ENCODE measurements at places on chromosomes 4 and X.

DNA sequence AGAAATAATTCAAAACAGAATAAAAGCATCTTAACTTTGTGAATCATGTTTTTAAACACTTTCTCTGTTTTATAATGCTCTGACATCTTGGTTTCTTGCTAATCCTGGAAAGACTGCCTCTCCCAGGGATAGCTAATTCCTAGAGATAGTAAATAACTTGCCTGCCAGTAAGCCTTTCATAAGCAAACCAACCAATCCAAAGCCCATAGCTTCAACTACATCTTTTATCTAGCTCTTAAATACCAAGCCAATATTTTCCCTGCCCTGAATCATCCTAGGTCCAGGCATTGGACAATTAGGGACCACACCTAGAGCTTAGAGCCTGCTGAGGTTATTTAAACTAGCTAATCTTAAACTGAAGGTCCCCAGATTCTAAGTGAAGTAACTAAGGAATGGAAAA is 223.7 kb upstream of the DIPK2B start:
- no peak for DNase-seq

DNA sequence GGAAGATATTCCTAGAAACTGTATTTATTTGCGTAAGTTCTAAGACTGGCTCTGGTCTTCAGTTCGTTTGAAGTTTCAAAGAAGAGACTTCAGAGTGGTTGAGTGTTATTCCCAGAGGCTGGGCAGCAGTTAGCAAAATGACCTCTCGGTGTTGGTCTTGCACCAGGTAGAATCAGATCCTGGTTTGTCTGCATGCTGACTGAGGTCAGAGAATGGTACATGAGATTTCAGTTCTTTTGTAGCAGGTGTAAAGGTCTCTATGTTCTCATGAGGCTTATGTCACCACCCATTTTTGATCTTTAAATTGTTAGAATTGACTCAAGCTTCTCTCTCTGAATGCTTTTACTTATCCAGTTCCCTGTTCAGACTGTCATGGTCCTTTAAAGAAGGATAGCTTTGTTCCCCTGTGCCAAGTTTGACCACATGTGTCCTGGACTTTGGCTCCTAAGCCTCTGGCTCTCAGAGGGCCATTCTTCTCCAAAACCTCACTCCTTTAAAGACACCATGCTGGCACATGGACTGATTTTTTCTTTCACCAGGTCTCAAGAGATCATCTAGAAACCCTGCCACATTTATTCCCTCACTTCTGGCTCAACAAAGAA is 355.8 kb upstream of the BOD1L1 start:
- DNase-seq: no peak

DNA sequence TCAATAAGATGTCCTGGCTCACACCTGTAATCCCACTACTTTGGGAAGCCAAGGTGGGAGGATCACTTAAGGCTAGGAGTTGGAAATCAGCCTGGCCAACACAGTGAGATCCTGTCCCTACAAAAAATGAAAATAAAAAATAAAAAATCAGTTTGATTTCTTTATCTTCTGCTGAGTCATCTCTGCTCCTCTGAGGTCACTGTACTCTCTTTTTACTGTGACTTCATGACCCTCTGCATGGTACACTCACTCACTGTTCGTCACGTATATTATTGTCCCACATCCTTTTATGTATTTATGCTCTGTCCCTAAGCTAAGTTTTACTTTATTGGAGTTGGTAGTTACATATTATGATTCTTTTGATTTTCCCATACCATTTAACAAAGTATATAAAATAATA is 333.3 kb downstream of the PCDH7 start:
- DNase-seq: no peak

DNA sequence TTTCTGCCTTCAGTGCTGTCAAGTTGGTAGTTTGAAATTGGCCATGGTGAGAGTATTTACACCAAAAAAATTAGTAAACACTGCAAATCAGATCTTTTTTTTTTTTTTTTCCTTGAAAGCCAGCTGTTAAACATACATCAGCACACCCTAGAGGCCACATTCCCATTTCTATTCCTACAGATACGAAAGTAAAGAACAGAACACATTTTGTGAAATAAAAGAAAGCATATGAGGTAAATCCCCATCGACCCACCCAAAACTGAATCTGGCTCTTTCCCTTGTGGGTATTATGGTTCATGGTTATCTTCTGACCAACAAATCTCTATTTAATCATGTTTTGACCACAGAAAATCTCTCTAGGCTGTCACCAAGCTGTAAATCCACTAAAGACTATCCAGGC is 41.8 kb upstream of the AP1AR start:
- no peak for DNase-seq

- no peak for DNase-seq
These were observed 1.5 kb downstream of the PLS3 start for GRCh38 chrX:115562480-115562847.

- DNase-seq: no peak
These were observed 115.3 kb downstream of the AASDH start for GRCh38 chr4:56272003-56272402.

DNA sequence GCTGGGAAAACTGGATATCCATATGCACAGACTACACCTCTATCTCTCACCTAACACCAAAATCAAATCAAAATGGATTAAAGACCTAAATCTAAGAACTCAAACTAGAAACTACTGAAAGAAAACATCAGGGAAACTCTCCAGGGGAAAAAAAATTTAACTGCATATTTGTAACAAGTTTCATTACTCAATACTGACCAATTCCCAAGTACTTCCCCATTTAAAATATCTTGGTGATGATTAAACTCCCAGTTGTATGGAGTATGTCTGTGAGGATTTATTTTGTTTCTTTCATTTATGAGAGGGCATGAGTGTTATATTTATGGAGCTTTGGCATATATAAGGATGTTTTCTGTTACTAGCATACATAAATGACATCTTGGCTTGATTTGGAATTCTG is 112.3 kb upstream of the IL15 start:
- no peak for DNase-seq

- no peak for DNase-seq
These were observed 55.5 kb downstream of the PDLIM5 start for GRCh38 chr4:94507281-94507680.

DNA sequence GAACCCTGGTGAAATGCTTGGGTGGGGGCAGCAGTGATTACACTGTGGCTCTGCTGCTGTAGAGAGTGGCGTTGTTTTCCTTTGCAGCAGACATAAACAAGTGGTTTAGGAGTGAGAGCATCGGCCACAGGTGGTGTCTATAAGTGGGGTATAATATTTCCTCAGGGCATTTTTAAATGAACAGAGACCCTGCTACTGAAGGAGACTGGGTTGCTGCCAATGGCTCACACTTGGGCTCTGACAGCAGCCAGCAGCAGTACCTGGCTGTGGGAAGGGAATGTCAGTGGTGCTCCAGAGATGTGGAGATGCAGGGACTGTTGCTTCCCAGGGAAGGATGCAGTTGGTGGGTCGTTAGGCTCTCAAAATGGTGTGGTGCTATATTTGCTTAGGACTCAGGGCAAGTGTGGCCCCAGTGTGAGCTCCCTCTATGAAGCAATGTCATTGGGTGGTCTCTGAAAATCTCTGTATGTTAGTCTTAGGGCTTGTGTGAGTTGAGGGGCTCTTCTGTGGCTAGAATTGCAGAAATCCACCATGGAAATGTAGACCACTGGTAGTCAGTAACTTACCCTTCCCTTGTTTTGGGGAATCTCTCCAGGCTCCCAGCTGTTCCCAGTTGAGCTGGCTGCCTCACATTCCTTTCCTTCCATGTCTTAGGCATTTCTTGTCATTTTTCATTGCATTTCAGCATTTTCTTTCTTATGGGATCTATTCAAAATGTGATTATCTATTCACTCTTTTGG is 1023.0 kb upstream of the GRID2 start:
- DNase-seq: no peak

- no peak for DNase-seq
These were observed 195.7 kb upstream of the ANK2 start for GRCh38 chr4:112853662-112854256.

DNA sequence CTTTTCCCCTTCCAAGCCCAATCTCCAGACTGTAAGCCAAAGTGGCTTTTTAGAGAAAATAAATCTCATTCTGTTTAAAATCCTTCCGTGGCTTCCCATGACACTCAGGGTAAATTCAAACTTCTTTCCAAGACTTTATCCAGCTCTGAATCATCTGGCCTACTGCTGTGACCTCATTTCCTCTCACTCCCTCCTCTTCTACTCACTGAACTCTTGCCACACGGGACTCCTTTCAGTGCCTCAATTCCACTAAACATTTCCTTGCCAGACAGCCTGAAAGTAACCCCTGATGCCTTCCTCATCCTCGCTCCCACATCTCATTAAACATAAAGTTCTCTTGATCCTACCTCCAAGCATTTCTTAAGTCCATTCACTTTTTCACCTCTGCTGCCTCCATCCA is 27.8 kb upstream of the RNF128 start:
- DNase-seq: no peak

DNA sequence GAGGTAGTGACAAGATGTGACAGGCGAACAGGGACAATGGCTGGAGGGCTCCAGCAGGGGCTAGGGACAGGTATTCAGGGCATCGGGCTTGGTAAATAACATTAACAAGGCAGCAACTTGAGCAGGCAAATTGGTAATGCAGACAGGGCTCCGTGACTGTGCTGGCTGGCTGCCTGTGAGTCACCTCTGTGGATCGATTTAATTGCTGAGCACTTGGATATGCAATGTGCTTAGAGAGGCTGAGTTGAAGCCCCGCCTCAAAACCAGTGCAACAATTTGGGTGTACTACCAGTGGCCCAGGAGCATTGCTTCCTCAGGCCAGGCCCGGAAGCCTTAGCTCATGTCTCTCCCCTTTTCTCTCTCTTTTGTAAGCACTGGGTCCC is 19.5 kb downstream of the CNGA2 start:
- DNase-seq: no peak

DNA sequence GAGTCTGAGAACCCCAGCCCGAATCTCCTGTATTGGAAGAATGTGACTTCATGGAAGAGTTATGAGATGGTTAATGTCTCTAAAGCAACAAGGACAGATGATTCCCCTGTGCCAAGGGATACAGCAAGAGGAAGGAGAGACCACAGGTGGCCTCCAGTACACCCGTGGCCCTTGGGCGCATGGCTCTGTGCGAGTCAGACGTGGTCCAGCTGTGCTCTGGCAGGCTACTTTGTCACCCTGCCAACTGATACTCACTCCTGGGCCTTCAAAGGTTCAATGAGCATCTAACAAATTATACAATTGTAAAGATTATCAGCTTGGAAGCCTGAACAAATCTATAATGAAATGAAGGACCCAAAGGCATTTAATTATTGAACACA is 71.7 kb downstream of the NYX start:
- no peak for DNase-seq

DNA sequence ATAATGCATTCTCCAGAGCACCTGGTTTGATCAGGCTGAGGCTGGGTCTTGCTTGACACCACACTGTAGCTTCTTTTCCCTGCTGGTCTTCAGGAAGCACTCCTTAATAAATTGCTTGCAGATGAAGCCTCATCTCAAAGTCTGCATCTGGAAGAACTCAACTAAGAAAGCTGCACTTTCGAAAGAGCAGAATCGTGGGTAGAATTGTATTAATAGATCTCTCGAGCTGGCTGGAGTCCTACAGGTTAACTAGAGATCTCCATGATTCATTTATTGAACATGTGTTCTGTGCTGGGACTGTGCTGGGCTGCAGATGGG is 152.7 kb downstream of the STK32B start:
- DNase-seq: no peak

GRCh38 chr4:123750044-123750443 is 353.4 kb downstream of the SPRY1 start:
- DNase-seq: no peak

DNA sequence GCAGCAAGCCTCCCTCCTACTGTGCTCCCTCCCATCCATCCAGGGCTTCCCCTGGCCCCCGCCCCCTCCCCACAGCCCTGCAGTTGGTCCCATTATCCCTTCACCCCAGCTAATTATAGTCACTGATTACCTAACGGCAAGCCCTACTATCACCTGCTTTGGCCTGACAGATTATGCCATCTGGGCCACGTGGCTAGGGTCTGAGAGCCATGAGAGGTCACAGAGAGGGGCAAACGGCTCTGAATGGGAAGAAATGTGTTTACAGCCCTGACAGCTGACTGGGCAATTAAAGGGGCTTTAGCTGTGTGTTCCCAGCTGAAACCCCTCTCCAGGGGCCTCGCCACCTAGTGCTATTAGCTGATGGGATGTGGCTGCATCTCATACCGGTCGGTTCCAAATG is 134.4 kb upstream of the CPEB2 start:
- DNase-seq: no peak

DNA sequence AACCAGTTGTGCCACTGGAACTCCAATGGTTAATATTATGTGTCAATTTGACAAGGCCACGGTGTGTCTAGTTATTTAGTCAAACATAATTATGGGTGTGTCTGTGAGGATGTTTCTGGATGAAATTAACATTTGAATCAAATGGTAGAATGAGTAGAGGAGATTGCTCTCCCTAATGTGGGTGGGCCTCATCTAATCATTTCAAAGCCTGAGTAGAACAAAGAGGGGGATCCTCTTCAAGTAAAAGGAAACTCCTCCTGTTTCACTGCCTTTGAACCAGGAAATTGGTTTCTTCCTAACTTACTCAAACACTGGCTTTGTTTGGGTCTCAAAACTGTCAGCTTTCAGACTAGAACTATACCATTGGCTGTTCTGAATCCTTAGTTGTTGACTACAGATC is 1692.1 kb downstream of the PCDH19 start:
- no peak for DNase-seq

DNA sequence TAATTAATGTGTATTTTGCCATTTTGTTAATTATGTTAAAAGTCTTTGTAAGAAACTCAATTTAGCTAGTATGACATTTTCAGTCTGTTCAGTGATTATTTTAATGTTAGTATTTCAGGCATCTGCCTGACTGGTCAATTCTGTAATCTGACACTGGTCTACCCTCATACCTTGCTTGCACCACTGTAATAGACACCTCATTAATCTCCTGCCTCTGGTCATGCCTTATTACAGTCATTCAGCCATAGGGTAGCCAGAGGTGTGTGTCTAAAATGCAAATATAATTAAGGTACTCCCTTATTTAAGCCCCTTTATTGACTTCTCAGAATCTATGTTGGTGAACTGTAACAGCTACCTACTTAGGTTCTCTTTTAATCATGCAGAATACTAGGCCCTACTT is 861.1 kb upstream of the IGFBP7 start:
- no peak for DNase-seq

DNA sequence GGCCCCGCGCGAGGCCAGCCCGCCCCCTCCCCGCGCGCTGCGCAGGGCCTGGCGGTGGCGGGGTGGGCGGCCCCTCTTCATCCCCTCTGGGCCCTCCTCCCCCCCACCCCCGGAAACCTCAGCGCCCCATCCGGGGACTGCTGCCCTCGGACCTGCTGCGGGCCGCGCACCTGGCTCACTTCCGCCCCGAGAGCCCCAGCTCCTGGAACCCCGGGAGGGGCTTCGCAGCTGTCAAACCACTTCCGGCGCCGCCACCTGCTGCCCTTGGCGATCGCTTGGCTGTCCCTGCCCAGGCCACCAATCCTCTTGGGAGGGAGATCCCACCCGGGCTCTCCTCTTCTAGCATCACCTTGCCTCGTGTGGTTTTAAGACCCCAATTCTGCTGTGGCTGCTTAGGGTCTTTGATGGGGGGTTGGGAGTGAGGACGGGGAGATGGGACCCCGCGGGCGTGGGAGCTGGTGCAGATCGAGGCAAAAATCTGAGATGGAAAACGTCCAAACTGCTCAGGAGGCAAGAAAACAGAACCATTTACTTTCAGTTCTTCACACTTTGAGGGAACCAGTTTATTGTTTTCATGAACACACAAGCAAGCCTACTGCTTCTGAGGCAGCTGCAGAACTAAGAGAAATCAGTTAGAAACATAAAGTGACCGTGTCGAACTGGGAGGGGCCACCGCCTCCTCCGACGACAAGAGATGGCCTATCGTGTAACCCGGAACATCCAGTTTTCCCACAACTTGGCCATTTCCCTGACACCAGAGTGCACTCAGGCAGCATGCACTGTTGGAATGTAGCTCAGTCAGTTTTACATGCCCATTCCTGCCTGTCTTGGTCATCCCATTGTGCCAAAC is 754 bp downstream of the MTMR1 start:
- DNase-seq: no peak

Measured in activated CD8-positive, alpha-beta memory T cell treated with anti-CD3 and anti-CD28 coated beads for 4 hours (primary cell).